ENCODE measurements at places on chromosomes 6 and 20.

DNA sequence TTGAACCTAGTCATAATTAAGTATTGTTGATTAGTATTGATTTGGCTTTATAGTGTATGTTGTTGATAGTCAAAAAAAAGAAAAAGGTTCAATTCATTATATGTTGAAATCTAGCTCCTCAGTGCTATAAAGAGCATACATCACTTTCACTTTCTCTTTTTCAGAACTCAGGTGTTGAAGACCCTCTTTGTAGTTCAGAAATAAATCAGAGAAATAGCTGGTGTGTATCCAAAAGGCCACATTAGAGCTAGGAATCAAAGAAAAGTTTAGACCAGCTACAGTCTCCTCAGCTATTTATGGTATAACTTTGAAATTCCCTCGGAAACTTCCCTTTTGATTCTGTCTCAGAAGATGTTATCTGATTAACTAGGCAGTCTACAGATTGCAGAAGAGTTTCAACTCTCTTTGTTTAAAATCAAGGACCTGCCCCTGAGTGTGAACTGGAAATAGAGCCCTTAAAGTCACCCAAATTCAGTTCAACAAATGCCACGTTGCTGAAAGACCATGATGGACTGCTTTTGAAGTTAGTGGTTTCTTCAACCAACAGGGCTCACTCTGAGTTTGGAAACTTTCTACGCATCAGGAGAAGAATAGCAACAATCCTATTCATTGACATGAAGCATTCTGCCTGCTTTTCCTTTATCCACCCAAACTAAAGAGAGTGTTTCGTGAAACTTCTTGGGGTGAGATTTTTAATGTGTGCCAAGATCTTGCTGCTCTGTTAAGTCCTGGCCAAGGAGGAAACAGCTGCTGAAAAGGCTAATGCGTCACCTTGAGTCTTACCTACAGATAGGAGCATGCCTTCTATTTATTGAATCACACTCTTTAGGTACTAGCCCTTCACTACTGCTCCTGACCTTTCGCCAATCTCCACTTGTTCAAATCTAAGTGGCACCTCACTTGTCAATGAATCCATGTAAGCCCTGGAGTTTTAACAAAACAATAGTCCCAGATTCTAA lies 111.7 kb downstream of the TNFRSF21 start:
- no peak for DNase-seq

- DNase-seq = no peak
These were observed 31.4 kb downstream of the SLC35F1 start for GRCh38 chr6:117938311-117938995.

DNA sequence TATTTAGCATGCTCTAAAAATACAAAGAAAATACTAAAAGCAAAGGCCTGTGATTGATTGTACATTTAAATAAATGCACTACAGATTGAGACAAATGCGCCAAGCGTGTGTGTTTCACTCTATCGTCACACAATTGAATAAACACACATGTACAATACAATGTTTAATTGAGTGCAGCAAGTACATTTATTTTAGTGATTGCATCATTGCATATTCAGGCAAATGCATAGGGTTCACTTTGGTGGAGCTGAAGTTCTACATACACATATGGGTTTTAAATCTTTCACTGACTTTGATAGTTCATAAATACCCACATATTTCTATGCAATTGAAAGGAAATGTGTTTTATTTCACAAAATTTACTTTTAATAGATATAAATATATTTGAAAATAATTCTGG lies 750.6 kb upstream of the MMS22L start:
- DNase-seq = no peak

GRCh38 chr20:10462516-10462915 lies 27.4 kb downstream of the SLX4IP start:
- DNase-seq = no peak

DNA sequence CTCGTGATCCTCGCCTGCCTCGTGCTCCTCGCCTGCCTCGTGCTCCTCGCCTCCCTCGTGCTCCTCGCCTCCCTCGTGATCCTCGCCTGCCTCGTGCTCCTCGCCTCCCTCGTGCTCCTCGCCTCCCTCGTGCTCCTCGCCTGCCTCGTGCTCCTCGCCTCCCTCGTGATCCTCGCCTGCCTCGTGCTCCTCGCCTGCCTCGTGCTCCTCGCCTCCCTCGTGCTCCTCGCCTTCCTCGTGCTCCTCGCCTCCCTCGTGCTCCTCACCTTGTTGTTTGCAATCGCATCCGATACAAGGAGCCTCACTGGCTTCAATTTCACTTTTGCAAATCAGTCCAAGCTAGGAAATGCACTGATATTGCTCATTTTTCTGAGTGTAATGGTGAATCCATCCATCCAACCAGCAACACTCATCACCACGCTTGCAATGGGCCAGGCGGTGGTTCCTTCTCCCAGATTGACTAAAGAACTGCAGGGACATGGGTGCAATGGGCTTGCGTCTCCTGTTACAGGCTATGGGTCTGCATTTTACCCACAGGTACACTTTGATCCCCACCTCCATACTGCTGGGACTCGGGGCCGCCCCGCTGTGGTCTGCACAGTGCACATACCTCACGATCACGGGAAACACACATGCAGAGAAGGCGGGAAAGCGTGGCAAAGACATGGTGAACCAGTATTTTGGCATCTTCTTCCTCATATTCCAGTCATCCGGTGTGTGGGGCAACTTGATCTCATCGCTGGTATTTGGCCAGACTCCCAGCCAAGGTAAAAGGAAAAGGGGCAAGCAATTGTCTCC lies 4.6 kb downstream of the UNC93A start:
- DNase-seq = no peak

DNA sequence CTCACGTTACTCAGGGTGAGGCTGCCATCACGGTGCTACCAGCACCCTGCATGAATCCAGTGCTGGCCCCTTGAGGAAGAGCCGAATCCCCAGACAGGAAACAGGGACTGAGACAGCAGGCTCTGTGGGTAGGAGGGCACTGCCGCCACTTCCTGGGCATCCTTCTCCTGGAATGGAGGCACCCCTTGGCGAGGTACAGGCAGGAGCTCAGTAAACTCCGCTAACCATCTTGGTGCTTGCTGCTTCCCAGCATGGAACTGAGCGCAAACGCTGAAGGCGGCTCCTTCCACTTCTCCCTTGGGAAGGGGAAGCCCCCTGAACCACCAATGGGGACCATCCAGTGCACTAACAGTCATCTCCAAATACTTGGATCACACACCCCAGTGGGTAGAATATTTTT lies 13.5 kb upstream of the CCDC167 start:
- no peak for DNase-seq

GRCh38 chr20:38550274-38550673 lies 30.7 kb upstream of the ADIG start:
- no peak for DNase-seq
